ENCODE measurements at places on chromosomes 1 and 21.

- DNase-seq: no peak
Observed at GRCh38 chr1:246291127-246291526, 216.0 kb downstream of the SMYD3 start.

- DNase-seq: no peak
Observed at GRCh38 chr1:202462342-202463076, 114.0 kb downstream of the PPP1R12B start.

DNA sequence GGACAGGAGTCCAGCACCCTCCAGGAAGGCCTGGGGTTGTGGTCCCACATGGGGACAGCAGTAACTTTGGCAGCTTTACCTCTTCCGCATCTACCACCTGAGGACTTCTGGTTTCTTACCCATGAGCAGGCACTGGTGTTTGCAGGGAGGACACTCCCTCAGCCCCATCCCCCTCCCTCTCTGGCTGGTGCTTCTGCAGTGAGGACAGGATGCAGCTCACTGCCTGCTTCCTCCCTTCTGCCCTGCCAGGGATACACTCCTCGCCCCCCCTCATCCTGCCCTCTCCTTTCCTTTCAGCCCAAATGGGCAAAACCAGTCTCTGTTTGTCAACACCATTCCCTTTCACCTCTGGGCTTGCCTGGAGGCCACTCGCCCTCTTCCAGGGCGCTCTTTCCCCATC is 62.4 kb downstream of the KIRREL1 start:
- no peak for DNase-seq

DNA sequence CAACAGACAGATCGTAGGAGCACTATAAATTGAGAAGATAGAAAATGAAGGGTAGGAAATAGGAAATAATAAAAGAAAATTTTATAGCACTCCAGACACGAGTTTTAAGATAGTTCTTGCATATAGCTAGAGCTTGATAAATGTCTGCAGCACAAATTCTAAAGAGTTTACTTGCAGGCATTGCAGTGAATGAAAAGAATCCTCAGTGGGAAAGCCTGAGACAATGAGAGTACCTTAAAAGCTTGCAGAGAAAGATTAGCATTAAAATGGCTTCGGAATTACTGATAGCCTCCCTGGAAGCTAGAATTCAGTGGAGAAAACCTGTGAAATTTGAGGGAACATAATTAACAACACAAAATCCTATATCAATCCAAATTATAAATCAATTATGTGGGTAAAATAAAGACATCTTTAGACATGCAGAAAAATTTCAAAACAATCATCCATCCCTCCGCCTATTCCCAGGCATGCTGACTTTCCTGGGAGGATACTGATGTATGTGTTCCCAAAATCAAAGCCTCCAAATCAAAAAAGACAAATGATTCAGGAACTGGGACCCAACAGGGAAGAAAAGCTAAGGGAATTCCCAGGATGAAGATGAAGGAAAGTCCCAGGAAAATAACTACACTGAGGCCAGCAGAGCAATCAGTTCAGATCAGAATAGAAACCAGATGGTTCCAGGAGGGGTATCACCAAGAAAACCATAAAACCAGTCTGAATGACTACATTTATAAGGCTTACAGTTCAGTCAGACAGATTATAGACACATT is 305.9 kb upstream of the USP25 start:
- DNase-seq: no peak

GRCh38 chr1:95371666-95372282 is 137.8 kb downstream of the RWDD3 start:
- no peak for DNase-seq

DNA sequence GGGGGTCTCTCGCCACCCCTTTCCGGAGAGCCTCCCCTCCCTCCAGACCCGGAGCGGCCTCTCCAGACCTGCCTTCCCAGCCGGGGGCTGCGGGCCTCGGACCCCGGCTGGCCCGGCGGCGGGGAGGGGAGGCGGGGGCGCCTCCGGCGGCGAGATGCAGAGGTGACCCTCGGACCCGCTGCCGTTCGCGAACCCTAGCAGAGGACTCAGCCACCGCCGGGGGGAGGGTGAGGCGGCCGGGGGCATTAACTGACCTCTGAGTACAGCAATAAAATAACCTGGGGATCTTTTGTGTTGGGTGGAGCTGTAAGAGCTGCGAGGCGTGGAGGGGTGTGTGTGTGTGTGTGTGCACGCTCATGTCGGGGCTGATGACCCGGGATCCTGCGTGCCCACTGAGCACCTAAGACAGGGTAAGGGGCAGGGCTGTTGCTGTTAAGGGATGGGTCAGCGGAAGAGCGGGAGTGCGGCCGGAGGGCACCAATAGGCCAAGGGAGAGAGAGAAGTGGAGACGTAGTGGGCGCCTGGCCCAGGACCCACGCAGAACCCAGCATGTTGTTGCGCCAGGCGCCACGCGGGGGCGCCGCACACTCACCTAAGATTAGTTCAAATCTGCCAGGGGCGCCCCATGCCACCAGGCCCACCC is 6.3 kb downstream of the HAPLN2 start:
- DNase-seq: peak; percentile 64

- no peak for DNase-seq
Observed at GRCh38 chr1:192491804-192492554, 83.6 kb upstream of the RGS1 start.

GRCh38 chr1:43285269-43285990 is at the start of gene C1orf210:
TSS of gene C1orf210 (minus strand) at chr1:43285581. CDS start at chr1:43283270, 2,311 bp downstream.
- no peak for DNase-seq

GRCh38 chr1:183242556-183242955 is 56.5 kb downstream of the LAMC2 start:
- no peak for DNase-seq

DNA sequence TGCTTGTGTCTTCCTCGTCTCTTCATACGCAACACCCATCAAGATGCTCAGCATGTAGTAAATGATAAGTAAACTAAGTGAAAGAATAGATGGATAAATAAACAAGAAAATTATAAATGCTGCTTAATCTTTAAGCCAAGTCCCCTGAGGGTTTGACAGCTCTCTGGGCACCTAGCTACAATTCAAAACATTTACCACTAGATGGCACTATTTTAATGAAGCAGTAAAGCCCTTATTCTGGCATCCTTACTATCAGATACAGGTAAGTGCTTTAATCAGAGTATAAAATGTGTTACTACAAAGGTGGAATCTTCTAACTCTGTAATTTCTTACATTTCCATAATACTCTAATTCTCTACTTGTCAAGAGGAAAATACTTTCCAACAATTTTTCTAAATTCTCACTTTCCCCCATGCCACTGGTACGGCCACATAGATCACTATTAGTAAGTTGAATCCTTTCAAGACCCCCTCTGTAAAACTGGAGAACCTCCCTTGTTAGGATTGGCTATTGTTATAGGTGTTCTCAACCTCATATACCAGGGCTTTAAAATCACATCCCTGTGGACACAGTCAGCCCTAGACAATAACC is 137.8 kb downstream of the BARHL2 start:
- DNase-seq: peak; percentile 44

GRCh38 chr1:44743211-44743610 is 3.6 kb downstream of the KIF2C start:
- no peak for DNase-seq

- DNase-seq: no peak
Observed at GRCh38 chr1:157798211-157798610, 21.3 kb upstream of the FCRL2 start.

GRCh38 chr1:90236493-90236892 is 241.6 kb downstream of the ZNF326 start:
- no peak for DNase-seq

- DNase-seq: no peak
Observed at GRCh38 chr1:42461196-42461595, 1.9 kb upstream of the CCDC30 start.

- peak; percentile 51 for DNase-seq
Observed at GRCh38 chr1:15994590-15995351, 9.3 kb upstream of the SRARP start.

DNA sequence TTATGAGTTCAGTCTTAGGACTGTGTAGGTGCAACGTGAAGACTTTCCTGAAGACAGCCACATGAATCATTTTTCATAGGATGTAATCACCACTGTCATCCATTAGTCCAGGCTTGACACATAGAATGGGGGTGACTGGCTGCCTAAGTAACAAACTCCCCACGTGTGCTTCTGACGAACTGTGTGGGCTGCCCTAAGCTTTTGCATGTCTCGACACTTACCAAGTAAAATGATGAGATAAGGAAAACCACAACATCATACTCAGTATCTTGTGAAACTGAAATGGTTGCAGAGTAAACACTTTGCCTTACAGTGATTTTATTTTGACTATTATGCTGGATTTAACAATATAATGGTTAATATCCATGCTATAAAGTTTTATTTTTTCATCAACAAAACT is 19.5 kb downstream of the ERG start:
- DNase-seq: no peak

GRCh38 chr21:28309596-28309995 is 683.1 kb downstream of the LTN1 start:
- DNase-seq: no peak

DNA sequence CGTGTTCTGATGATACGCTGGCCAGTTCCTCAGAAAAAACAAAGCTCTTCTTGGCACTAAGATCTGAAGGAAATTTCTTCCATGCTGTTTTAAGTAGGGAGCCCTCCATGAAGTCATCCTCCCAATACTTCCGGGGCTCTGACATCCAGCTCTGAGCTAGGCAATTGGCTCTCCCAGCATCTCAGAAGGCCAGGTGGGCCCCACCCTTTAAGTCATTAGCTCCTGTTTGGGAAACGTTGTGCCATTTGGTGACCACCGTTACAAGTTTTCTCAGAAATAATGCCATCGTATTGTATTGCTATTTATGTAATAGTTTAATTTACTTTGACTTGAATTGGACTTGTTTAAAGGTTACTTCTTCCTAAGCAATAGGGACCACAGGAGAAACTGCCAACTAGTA is 130.3 kb upstream of the EDN2 start:
- DNase-seq: no peak

- peak; percentile 17 for DNase-seq
Observed at GRCh38 chr1:246492611-246493245, 14.4 kb downstream of the SMYD3 start.

DNA sequence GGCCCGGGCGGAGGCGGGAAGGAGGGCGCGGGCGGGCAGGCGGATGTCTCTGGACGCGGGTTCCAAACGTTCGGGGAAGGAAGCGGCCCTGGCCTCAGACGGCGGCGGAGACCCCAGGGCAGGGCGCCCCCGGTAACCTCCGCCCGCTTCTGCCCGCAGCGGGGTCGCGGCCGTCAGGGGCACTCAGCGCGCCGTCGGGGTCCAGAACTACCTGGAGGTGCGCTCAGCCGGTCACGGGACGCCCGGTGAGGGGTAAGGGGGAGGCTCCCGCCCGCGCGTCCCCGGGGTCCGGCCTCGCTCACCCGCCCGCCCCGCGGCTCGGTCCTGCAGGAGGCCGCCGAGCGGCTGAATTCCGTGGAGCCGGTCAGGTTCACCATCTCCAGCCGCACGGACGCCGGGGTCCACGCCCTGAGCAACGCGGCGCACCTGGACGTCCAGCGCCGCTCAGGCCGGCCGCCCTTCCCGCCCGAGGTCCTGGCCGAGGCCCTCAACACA is 406 bp downstream of the PUSL1 start:
- no peak for DNase-seq

- no peak for DNase-seq
Observed at GRCh38 chr1:168824418-168825065, 95.5 kb upstream of the DPT start.

DNA sequence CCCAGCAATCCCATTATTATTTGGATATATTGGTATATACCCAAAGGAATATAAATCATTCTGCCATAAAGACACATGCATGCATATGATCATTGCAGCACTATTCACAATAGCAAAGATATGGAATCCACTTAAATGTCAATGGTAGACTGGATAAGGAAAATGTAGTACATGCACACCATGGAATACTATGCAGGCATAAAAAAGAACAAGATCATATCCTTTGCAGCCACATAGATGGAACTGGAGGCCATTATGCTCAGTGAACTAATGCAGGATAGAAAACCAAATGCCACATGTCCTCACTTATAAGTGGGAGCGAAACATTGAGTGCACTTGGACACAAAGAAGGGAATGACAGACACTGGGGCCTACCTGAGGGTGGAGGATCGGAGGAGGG is 24.6 kb downstream of the KAZN start:
- no peak for DNase-seq

DNA sequence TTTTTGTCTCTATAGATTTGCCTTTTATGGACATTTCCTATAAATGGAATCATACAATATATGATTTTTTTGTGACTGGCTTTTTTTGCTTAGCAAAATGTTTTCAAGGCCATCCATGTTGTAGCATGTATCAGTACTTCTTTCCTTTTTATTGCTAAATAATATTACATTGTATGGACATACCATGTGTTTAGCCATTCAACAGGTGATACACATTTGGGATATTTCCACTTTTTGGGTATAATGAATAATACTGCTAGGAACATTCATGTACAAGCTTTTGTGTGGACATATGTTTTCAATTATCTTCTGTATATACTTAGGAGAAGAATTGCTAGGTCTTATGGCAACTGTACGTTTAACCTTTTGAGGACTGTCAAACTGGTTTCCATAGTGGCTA is 47.4 kb downstream of the RIMS3 start:
- no peak for DNase-seq

DNA sequence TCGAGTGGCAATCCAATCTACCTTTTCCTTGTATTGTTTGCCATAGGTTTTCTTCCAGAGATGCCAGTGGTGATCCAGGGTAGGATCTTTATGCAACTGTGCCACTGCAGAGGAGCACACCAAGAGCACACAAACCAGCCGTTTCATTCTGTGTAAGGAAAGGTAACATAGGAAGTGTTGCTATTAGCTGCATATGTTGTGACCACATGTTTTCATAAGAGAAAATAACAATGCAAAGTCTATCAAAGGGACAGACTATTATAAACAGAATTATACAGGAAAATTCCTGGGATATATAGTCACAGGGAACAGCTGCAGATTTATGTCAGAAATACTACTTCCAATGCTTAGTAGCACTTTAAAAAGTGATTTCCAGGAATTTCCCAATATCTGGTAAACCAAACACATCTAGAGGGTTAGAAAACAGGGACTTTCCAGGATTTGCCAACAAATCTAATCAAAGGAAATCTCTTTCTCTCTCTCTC is 919 bp downstream of the CTSS start:
- peak; percentile 42 for DNase-seq

GRCh38 chr1:231134624-231135023 is 27.2 kb upstream of the TRIM67 start:
- DNase-seq: no peak

GRCh38 chr1:33610864-33611455 is 138.5 kb downstream of the ZSCAN20 start:
- no peak for DNase-seq

- DNase-seq: no peak
Observed at GRCh38 chr1:223466151-223466550, 72.9 kb downstream of the CCDC185 start.
